ENCODE measurements at places on chromosomes 3 and 15. TPM values are rescaled to one million over a fixed set of nuclear protein-coding genes. Genes with fewer than 3 reads are reported as not detected.

DNA sequence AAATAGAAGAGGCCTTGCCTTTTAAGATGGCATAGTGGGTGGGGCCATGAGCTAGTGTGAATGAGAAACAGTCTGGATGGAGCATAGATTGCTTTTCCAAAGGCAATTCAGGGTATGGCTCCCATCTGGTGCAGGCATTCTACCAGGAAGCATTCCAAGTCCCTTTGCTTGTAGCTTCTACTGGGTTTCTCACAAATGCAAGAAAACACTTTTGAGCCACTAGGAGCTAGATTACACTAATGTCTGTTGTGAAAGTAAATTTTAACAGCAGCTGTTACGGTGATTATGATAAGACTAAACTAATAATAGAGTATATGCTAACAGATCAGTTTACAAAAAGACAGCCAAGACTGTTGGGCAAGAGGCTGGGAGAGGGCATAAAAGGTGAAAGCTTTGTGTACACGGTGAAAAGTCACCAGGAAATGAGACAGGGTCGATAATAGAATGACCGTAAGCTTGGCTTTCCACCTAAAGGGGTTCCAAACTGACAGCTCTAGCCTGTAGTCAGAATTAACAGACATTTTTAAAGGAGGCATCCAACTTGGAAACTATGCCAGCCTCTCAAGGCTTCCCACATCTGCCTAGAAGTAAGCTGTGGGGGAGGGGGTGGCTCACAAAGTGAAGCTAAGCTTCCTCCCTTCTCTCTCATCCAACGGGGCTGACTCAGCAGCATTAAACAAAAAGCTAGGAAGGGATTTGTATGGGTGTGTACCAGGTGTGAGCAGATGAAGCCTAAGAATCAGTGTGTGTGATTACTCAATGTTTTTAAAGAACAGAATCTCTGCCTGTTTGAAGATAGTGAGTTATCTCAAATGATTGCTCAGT lies 61.1 kb upstream of the GPD1L start:
- H3K27ac ChIP-seq, result no peak overlapping the region
- H3K4me1 ChIP-seq, result no peaks in the 10 kb centered on the region
- no peaks in the 10 kb centered on the region for H3K36me3 ChIP-seq
- no peak for DNase-seq

- H3K4me3 ChIP-seq, result no peak overlapping the region
- H3K4me1 ChIP-seq, result no peaks in the 10 kb centered on the region
- DNase-seq, result no peak
- no peaks in the 10 kb centered on the region for H3K27me3 ChIP-seq
- H3K27ac ChIP-seq, result no peak overlapping the region
- no peaks in the 10 kb centered on the region for H3K36me3 ChIP-seq
Observed at GRCh38 chr15:29343229-29343628, 73.6 kb upstream of the NSMCE3 start.

DNA sequence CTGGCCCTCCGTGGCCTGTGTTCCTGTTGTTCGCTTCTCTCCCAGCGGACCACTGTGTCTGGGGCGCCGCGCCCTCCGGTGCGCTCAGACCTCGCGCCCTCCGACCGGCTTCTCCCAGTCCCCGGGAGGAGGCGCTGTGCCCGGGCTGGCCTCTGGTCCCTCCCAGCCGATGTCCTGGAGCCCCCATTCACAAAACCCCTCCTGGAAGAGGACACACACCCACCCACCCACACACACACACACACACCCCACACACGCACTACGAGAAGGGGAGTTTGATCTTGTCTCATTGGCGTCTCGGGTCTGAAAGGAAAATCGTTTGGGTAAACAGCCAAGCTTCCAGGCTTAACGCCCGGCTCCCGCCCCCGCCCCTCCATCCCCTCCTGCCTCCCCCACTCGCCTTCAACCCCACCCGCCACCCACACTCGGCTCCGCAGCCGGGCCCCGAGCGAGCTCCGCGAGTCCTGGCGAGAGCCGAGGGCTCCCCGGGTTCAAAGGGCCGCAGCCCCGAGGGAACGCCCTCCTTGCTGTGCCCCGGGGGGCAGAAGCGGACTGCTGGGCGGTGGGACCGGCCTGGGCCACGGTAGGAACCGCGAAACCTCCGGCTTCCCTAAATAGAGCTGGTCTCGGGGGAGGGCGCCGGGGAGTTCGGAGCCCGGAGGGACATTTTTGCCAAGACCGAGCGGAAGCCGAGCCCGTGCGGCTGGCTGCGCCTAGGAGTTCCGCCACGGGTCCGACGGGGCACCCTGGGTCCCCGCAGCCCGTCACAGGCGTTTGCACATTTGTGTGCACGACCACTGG lies 23.6 kb downstream of the NR2F2 start:
- peaks cover 26% of the 10 kb centered on the region for H3K27me3 ChIP-seq
- no peak overlapping the region for H3K4me3 ChIP-seq
- peaks cover 3% of the 10 kb centered on the region for H3K4me1 ChIP-seq
- H3K36me3 ChIP-seq, result no peaks in the 10 kb centered on the region
- H3K27ac ChIP-seq, result no peak overlapping the region

- H3K36me3 ChIP-seq, result no peaks in the 10 kb centered on the region
- no peaks in the 10 kb centered on the region for H3K4me1 ChIP-seq
- no peak overlapping the region for H3K4me3 ChIP-seq
- DNase-seq, result no peak
- H3K27me3 ChIP-seq, result no peaks in the 10 kb centered on the region
Observed at GRCh38 chr3:148360051-148360450, 337.7 kb upstream of the AGTR1 start.

DNA sequence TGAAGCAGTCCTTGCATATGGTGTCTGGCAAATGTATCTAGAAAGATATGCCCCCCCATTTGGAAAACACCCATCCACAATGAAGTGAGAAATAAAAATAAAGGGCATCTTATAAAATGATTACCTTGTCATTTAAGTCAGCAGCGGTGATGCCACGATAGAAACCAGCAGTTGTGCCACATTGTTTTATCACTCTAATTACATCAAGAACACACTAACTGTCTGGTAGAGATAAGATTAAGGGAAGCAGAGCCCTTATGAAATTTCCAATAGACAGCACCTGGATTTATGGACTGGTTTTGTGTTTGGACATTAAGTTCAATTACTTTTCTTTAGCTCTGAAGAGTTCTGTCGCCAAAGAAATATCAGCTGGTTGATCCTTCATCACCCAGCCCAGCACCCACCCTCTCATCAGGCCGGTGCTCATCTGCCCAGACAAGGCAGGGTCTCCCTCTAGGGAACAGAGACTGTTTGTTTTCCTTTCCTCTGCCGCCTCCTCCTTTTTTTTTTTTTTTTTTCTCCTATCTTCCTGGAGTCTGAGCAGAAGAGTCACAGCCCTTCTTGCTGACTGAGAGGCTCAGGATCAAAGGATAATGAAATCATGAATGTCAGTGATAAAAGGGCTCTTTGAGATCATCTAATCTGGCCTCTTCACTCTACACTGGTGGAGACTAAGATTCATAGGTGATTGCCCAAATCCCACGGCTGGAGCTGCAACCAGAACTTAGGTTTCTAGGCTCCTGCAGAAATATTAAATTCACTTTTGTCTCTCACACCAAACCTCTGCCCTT lies 464.1 kb downstream of the NTRK3 start:
- H3K27me3 ChIP-seq, result no peaks in the 10 kb centered on the region
- H3K27ac ChIP-seq, result no peak overlapping the region
- H3K4me3 ChIP-seq, result no peak overlapping the region
- no peaks in the 10 kb centered on the region for H3K36me3 ChIP-seq
- no peak for DNase-seq

GRCh38 chr15:62691008-62691407 lies 351.5 kb upstream of the TPM1 start:
- no peaks in the 10 kb centered on the region for H3K4me1 ChIP-seq
- no peak overlapping the region for H3K27ac ChIP-seq
- no peaks in the 10 kb centered on the region for H3K36me3 ChIP-seq
- H3K4me3 ChIP-seq, result no peak overlapping the region
- peaks cover 4% of the 10 kb centered on the region for H3K27me3 ChIP-seq

- H3K36me3 ChIP-seq, result peaks cover 25% of the 10 kb centered on the region
- peak overlapping the region; percentile 83 for H3K4me3 ChIP-seq
- DNase-seq, result peak; percentile 74
Observed at GRCh38 chr15:52677593-52678467, 1.4 kb downstream of the ATOSA start.

DNA sequence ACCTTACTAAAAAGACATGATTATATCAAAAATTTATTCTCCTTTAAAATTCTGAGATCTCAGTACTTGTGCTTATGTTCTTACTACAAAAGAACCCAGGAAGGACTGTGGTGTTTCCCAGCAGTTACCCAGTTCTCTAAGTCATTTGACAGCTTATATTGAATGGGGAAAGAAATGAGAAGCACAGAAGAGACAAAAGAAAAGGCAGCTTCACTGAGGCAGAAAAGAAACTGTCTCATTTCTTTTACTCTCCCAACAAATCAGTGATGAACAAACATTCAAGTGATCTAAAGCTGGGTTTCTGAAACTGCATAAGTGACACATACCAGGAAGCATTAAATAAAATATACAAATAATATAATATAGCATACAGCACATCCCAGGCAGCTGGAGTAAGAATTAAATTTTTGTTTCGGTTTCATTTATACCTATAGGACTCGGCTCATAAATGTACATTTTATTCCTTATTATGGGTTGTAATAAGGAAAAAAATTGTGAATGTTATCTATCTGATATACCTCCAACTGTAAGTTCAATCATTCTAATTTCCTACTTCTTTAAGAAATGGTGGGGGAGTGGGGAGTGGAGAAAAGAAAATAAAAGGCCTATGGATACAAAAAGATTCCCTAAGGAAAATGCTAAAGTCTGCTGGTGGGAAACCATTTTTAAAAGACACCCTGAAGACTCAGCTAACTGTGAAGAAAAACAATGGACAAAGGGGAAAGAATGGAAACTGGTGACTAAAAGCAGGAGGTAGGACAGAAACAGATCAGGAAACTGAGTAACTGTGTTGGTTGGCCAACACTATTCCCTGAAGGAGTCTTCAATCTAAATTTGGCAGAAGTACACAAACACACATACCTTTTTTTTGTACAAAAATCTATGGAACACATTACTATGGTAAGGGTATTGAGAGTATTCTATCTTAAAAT lies 156.8 kb downstream of the TBC1D5 start:
- DNase-seq, result no peak
- H3K36me3 ChIP-seq, result peaks cover 3% of the 10 kb centered on the region
- H3K4me3 ChIP-seq, result no peak overlapping the region
- H3K27ac ChIP-seq, result no peak overlapping the region
- no peaks in the 10 kb centered on the region for H3K27me3 ChIP-seq
- no peaks in the 10 kb centered on the region for H3K4me1 ChIP-seq

- H3K36me3 ChIP-seq, result peaks cover 2% of the 10 kb centered on the region
- H3K4me1 ChIP-seq, result peaks cover 18% of the 10 kb centered on the region
- no peak overlapping the region for H3K4me3 ChIP-seq
Observed at GRCh38 chr3:9897408-9898372, 5.0 kb upstream of the IL17RE start.

DNA sequence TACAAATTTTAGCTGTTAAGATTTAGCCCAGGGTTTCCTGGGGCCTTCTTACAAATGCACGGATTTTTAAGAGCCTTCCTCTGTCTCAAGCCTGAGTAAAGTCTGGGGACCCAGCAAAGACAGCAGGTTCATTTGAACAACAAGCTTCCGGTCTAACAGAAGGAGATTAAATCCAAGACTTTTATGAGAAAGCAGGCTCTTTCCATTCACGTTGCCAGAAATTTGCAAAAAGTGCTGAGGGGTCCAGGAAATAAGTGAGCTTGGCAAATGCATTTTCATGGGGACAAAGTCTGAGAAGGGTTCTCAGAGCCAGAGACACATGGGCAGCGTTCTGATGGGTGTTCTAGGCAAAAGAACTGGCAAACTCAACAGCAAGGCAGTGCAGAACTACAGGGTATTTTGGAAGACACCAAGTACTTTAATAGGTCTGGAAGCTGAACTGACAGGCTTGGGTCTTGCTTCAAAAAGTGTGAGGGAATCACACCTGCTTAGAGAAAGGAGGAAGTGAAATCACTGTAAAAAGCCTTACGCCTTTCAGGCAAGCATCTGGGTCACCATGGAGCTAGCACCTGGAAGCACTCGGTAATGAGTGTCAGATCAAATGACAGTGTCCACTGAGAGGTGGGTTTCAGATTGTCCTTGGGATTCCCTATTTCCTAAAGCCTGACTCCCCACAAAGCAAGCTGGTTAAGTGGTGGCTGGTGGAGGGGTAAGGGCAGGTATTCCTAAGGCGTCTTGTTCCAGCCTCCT lies 115.8 kb upstream of the ARHGEF3 start:
- peaks cover 53% of the 10 kb centered on the region for H3K4me1 ChIP-seq
- H3K27me3 ChIP-seq, result no peaks in the 10 kb centered on the region
- no peak for DNase-seq
- H3K4me3 ChIP-seq, result peak overlapping the region; percentile 7

Gene EFCC1
- total RNA-seq, result 0.30 TPM

Gene CD86
- 1.2 TPM for total RNA-seq

Gene EPHB3
- total RNA-seq, result 0.36 TPM

Gene CILP
- 0.36 TPM for total RNA-seq

Gene COL7A1
- 0.98 TPM for total RNA-seq

Gene IGSF10
- total RNA-seq, result 0.09 TPM

Measured in T-cell (primary cell).